Renal cortex interstitium (tissue), 15 donors: ENCODE measurements at places on chromosomes 1 and 21. TPM values are rescaled to one million over a fixed set of nuclear protein-coding genes. Genes with fewer than 3 reads are reported as not detected.

DNA sequence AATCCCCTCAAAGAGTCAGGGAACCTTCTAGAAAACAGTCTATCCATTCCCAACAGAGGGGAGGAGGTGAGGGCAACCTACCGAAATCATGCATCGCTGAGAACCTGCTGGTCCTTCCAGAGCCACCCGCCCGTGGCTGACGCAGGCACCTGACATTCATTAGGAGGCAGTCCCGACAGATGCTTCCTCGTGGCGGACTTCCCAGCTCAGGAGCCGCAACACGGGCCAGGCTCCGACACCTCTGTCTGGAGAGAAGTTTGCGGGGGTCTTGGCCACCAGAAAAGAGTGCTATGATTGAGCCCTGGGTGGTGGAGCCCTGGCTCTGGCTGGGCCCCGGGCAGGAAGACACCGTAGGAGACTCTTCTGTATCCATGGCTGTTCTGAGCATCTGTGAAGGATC is 86.4 kb upstream of the ARHGEF16 start:
- DNase-seq = no peak

- DNase-seq = no peak
Observed at GRCh38 chr21:31566064-31566463, 93.4 kb upstream of the SOD1 start.

GRCh38 chr1:16356867-16357266 is 4.6 kb upstream of the FBXO42 start:
- no peak for DNase-seq

GRCh38 chr21:19322360-19322759 is 918.8 kb upstream of the TMPRSS15 start:
- no peak for DNase-seq

The BNIPL gene
- polyA plus RNA-seq = 3.6 TPM

DNA sequence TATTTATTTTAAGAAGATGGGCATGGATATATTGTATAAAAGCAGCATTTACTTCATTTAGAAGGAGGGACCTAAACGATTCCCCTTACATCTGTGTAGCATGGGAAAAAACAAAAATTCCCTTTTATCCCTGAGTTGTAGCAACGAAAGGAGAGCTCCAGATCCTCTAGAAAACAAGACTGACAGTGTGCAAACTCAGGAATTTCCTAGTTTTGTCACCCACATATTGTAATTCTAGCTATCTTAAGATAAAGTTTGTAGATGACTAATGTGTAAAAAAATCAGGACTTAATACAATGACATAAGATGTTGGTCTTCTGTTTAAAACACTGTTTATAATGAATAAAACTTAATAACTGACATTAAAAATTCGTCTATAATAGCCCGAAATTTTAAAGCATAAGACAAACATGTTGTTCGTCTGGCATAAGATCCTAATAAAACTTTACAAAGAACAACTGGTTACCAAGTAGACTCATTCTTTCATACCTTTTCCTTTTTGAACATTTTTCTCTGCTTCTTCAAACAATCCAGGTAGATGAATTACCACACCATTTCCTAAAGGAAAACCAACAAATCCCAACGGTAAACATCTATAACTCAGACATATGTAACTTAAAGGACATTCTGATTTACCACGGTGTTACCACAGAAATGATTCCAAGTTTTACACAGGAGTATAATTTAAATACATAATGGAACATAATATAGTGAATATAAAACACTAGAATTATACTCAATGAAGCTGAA is 15.2 kb downstream of the ADSS2 start:
- no peak for DNase-seq

DNA sequence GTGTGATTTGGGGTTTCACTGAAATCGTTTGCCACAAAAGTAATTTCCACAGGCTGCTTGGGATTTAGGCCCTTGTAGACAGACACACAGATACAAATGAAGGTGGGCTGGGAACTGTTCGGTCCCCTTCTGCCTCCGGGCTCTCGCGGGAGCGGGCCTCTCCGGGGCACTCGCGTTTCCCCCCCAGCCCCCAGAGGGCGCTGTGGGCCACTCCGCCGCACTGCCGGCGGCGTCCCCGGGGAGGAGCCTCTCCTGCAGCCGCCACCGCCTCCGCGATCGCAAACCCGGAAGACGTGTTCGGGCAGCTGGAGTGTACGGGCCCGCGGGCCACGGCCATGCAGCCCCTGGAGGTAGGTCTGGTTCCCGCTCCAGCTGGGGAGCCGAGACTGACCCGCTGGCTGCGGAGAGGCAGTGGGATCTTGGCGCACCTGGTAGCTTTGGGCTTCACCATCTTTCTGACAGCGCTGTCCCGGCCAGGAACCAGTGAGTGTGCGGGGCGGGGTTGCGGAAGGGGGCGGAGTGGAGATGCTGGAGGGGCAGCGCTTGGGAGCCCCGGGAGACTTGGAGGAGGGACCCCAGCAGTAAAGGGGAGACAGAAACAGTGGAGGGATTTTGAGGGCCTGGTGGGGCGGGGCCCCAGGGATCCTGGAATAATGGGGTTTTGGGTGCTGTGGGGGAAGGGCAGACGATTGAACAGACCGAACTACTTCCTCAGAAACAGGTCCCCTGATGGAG is at the start of gene CYB561D1:
Gene CYB561D1, plus strand, starts transcription at position 290 of the 735 bp plus-strand sequence. Its CDS starts 46 bp downstream, at position 336.
- peak; percentile 86 for DNase-seq

DNA sequence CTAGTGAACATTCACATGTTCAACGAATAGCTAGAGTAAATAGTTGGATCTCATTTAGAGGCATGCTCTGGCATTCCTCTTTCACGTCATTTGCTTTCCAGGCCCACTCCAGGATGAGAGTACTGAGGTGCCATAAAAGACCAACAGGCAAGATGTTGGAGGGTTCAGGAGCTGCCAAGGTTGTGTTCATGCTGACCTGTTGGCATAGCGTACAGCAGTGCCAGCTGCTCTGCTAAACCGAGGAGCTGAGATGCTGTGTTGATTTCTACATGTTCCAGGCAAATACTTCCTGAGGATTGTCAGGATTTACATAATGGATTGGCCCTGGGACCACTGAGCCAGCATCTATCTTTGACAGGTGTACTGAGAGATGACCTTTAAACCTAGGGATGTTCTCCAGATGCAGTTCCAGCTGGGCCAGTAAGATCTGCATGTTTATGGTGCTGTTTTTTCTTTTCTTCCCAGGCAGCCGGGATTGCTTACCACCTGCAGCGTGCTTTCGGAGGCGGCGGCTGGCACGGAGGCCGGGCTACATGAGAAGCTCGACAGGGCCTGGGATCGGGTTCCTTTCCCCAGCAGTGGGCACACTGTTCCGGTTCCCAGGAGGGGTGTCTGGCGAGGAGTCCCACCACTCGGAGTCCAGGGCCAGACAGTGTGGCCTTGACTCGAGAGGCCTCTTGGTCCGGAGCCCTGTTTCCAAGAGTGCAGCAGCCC is 66.9 kb downstream of the DISC1 start:
- no peak for DNase-seq

DNA sequence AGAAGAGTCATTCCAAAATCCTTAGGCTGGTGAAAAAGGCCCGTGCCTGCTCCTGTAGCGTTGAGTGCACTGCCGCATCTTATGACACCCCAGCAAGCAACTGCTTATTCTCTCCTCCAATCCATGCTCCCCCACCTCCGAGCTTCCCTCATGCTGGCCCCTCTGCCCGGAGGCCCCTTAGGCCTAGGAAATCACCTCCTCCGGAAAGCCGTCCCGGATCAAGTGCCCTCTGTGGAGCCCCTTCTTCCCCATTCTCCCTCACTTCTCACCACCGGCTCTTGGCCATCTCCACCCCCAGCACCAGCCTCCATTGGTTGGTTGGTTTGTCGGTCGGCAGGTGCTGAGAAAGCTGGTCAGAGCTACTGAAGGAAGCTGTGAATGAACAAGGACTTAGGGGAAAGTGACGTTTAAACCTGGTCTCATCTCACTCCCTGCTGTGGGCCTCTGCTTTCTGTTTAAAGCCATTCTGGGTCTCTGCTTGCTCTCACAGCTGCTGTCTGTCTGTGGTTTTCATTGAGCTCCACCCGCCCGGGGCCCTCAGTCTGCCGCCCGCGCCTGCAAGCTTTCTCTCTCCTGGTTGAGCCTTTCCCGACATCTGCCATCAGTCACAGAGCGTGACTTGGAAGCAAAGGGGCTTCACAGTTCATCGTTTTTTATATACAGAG is 122.2 kb downstream of the KCNN3 start:
- DNase-seq = no peak

The FMO1 gene
- polyA plus RNA-seq = 233 TPM

DNA sequence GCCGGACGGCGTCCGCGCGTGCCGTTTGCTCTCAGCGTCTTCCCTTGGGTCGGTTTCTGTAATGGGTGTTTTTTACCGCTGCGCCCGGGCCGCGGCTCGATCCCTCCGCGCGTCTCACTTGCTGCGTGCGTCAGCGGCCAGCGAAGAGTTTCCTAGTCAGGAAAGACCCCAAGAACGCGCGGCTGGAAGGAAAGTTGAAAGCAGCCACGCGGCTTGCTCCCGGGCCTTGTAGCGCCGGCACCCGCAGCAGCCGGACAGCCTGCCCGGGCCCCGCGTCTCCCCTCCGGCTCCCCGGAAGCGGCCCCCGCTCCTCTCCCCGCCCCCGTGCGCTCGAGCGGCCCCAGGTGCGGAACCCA is 159.8 kb downstream of the RUNX1 start:
- DNase-seq = no peak

DNA sequence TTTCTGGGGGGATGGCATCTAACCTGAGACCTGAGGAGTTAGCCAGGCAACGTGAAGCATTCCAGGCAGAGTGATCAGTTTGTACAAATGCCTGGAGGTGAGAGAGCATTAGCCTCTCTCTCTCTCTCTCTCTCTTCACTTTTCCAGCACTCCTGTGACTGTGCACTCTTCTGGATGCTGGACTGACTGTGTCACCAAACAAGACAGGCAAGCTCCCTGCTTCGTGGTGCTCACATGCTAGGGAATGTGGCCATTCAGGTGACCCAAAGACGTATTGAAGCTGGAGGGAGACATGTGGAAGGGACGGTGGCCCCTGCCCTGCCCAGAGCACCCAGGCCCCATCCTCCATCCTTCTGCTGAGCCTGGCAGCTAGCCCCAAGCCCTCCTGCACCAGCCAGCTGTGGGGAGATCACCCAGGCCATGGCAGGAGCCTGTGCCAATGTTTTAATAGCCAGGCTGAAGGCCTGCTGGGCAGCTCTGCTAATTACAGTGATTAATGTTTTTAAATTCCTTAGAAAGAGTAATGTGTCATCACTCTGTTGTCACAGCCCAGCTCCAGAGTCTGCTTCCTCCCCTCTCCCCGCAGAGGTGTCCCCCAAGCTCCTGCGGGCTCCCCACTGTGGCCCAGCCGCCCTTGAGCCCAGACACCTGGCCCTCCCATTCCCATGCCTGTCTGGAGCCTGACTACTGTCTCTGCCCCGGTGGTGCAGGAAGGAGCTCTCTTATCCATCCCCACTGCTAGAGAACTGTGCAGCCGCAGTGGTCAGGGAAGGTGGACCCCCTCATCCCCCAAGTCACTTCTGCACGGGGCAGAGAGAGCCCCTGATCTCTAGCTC is 48.9 kb downstream of the UBIAD1 start:
- no peak for DNase-seq

The KIF17 gene
- polyA plus RNA-seq = 5.8 TPM

DNA sequence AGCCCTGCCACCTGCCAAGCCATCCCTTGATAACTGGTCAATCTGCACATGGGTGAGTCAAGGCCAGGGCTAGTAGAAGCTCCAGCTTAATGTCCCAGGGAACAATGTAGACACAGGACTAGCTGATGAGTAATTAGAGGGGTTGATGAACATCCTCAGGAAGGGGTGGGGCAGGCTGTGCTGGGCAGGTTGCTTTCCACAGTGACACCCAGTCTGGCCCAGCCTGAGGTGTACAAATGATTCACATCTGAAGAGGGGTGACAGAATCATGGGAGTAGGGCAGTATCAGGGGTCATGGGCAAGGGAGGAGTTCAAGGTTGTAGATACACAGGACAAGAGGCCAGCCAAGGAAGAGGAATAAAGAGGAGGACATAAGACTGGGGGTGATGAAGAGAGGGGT is 4.3 kb downstream of the LPAR3 start:
- no peak for DNase-seq

The SPATA17 gene
- polyA plus RNA-seq = 14.0 TPM

GRCh38 chr1:172148213-172148612 is 272.3 kb upstream of the C1orf105 start:
- DNase-seq = no peak

- DNase-seq = no peak
Observed at GRCh38 chr1:2946291-2946690, 75.0 kb upstream of the ACTRT2 start.

The KCNAB2 gene
- polyA plus RNA-seq = 5.9 TPM

DNA sequence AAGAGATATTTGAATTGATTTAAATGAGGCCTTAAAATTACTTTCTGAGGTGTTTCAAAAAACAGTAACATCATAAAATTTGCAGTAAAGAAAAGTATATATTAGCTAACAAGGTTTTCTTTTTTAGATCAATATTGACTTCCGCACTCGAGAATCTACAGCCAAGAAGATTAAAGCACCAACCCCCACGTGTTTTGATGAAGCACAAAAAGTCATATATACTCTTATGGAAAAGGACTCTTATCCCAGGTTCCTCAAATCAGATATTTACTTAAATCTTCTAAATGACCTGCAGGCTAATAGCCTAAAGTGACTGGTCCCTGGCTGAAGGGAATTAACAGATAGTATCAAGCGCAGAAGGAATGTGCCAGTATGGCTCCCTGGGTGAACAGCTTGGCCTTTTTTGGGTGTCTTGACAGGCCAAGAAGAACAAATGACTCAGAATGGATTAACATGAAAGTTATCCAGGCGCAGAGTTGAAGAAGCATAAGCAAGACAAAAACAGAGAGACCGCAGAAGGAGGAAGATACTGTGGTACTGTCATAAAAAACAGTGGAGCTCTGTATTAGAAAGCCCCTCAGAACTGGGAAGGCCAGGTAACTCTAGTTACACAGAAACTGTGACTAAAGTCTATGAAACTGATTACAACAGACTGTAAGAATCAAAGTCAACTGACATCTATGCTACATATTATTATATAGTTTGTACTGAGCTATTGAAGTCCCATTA is 3.6 kb downstream of the RGS1 start:
- no peak for DNase-seq

GRCh38 chr1:79594121-79594698 is 587.7 kb upstream of the ADGRL4 start:
- no peak for DNase-seq

The OR6K3 gene
- polyA plus RNA-seq = 0.08 TPM

DNA sequence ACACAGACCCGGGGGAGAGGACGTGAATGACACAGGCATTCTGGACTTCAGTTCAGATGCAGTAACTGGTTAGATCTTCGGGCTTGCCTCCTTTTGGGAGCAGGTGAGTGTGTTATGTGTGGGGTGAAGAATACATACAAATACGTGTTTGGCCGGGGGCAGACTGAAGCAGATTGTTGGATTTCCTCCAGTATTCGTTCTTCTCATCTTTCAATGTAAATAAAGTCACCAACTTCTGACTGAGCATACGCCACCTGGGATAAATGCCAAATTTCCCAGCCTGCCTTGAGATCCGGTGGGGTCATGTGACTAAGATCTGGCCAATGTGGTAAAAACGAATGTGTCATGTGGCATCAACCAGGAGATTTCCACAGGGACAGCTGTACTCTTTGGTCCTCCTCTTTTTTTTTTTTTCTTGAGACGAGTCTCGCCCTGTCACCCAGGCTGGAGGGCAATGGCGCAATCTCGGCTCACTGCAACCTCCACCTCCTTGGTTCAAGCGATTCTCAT is 189.8 kb downstream of the RGS7 start:
- DNase-seq = no peak
